AG09309 (cell line): ENCODE measurements at places on chromosomes 16 and 17.

GRCh38 chr17:49132699-49133364 lies at the start of gene B4GALNT2:
Gene B4GALNT2 (plus strand): TSS chr17:49132769. CDS start chr17:49132793, 24 bp downstream.
- no peak for DNase-seq

DNA sequence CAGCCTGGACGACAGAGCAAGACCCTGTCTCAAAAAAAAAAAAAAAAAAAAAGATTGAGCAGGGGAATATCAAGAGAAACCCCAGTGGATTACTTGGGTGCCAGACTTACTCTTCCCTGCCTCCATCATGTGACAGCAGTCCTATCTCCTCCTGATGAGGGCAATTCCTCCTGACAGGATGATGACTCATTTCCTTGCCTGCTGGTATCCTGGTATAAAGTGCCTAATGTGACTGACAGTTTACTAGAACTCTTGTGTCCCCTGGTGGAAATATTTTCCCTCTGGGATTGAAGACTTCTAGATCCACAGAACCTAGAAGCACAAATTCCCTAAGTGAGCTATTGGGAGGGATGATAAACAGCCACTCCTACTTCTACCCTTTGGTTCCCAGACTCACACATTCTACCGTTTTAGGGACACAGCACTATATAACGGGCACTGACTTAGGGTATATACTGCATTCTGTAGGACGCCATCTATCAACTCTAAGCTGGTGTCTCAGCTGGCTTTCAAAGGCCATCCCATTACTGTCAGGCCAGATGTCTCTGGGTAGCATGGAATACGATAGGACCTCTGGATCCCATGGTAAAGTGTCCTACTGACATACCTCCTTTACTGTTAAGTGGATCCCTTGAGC lies 114.6 kb upstream of the MED13 start:
- peak; percentile 24 for DNase-seq

DNA sequence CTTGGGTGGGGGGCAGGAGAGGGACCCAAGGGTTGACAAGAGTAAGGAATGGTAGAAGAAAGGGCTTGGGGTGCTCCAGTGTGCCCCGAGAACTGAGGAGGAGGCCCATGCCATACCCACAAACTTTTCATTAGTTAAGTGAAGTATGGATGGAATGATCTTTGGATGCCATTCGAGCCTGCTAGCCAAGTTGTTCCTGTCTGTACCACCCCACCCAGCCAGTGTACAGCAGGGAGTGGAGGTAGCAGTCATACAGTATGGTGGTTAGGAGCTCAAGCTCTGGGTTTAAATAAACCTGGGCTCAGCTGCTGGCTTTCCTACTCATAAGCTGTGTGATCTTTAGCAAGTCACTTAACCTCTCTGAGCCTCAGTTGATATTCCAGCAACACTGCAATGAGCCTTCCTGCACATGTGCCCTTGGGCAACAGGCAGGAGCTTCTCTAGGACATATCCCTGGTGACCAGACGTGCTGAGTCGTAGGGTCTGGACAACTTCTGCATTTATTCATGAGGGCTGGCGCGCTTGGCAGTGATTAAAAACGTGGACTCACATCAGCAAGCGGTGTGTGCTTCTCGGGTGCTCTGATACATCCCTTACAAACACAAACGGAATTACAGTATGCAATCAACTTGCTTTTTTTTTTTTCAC lies 22.9 kb downstream of the ITPRIPL2 start:
- no peak for DNase-seq

DNA sequence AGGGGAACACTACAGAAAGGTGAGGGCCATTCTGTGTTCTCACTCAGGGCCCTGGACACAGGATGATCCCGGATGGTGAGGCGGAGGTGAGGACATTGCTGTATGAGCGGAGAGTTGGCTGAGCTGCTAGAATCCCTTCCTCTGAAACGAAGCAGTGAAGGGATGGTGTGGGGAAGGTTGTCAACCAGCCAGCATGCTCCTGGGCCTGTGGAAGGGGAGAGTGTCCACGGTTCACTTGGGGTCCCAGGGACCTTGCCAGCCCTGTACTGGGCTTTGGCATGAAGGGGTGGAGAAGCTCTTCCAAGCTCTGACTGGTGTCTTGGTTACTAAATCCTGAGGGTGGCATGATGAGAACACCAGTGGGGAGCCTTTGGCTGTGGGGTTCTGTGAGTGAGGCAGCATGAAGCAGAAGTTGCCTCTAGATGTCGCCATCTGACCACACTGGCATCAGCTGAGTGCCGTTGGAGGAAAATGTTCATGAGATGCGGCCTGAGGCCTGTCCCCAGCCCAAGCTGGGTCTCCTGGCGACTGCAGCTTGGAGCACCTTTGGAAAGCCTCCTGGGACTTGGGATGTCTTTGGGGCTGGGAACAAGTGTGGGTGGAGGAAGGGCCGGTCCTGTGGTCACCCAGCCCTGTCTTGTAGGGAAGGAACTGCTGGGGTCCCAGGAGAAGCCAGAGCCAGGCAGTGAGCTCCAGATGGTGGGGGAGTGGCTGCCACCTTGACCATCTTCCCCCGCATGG lies 14.8 kb downstream of the PDP2 start:
- no peak for DNase-seq

- DNase-seq, result no peak
These were observed 13.3 kb downstream of the SRCIN1 start for GRCh38 chr17:38592487-38592886.

- no peak for DNase-seq
These were observed 40.1 kb downstream of the CPNE2 start for GRCh38 chr16:57132470-57132869.

GRCh38 chr17:46958041-46958591 lies 20.9 kb downstream of the RPRML start:
- no peak for DNase-seq

- DNase-seq, result no peak
These were observed 1.8 kb downstream of the LCAT start for GRCh38 chr16:67942200-67942509.

GRCh38 chr17:67753026-67753425 lies 35.3 kb downstream of the NOL11 start:
- no peak for DNase-seq

DNA sequence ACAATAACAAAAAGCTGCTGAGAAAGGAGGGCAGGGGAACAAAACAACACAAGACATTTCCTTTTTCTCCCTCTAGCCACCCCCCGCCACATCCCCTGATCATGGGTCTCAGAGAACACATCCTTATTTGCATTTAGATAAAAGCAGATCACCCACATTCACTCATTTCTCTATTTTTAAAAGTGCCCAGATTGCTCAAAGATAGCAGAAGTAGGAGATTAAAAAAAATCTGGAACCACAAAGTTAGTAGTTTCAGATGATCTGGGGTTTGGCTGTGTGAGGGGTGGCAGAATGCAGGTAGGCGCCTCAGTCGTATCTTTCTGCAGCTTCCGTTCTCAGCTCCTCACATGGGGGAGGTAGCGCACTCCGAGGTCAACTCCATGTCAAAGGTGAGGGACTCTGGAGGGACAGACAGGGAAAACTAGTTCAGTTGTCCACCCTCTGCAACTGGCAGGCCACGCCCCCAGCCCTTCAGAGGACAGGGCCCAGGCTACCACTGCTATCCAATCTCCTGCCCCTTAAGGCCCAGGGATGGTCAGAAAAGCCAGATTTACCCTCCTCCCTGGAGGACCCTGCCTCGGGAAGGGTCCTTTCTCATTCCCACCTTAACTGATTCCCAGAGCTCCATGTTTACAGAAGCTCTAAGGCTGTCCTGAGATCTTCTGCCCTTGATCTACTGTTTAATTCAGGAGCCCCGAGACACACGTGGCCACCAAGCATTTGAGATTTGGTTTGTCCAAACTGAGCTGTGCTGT lies 27.3 kb downstream of the STAT5A start:
- no peak for DNase-seq

GRCh38 chr17:40664582-40665333 lies at the start of gene KRT222:
Gene KRT222 (minus strand): TSS chr17:40665177. CDS start chr17:40665099, 78 bp downstream.
- DNase-seq, result no peak

DNA sequence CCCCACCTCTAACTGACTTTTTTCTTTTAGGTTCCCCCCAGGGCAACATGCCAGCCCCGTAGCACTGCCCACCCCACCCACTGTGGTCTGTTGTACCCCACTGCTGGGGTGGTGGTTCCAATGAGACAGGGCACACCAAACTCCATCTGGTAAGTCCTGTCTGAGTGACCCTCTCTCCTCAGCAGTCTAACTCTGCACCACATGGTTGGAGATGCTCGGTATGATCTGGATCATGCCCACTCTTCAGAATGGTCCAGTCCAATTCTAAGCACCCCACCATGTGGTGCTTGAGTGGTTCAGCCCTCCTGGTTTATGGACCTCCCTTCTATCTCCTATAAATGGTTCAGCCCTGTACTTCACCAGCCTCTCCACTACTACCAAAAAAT lies 5.9 kb downstream of the KDM6B start:
- no peak for DNase-seq

DNA sequence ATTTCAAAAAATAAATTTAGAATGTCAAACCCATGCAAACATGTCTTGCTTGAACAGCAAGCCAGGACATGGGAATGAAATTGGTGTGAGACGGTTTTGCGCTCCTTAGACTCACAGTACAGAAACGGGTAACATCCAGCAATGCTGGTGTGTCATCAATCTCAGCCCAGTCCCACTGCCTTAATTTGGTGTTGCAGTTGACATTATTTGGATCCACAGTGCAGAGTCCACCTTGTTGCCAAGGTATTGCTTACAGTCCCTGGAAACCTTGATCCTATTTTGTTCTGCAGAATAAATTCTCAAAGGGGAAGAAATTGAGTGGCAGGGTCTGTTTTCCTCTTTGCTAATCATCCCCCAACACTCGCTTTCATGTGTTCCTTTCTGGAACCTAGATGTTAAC lies 311.6 kb upstream of the MON1B start:
- DNase-seq, result no peak

GRCh38 chr17:8839410-8839935 lies 28.0 kb downstream of the PIK3R6 start:
- no peak for DNase-seq

GRCh38 chr16:85935974-85936760 lies 37.2 kb downstream of the IRF8 start:
- DNase-seq, result no peak
